ENCODE measurements at places on chromosomes 2 and 18.

GRCh38 chr2:71455011-71455740 lies 1.8 kb downstream of the DYSF start:
- DNase-seq, result no peak

GRCh38 chr2:32727157-32727556 lies 99.3 kb downstream of the TTC27 start:
- DNase-seq, result no peak

DNA sequence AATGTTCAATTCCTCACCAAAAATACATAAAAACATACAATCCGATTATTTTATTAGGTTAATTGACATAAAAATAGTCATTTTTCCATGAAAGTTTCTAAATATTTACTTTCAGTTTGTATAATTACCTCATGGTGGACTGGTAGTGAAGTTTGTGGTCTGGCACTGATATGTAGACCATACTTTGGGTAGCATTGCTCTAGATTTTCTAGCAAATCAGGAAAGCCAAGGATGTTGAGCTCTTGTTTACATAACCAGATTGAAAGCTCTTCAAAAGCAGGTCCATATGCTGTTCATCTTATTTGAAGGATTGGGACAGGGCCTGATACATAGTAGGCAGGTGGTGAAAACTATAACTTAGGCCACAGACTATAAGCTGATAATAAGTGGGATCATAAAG lies 61.8 kb downstream of the COMMD1 start:
- no peak for DNase-seq

- DNase-seq, result no peak
Observed at GRCh38 chr2:173941567-173941966, 23.6 kb downstream of the SP3 start.
